ENCODE measurements at places on chromosomes 7 and 10.

- no peak for DNase-seq
These were observed 219.8 kb downstream of the AUTS2 start for GRCh38 chr7:69817841-69818635.

GRCh38 chr10:6847561-6847960 is 267.5 kb upstream of the PRKCQ start:
- no peak for DNase-seq

DNA sequence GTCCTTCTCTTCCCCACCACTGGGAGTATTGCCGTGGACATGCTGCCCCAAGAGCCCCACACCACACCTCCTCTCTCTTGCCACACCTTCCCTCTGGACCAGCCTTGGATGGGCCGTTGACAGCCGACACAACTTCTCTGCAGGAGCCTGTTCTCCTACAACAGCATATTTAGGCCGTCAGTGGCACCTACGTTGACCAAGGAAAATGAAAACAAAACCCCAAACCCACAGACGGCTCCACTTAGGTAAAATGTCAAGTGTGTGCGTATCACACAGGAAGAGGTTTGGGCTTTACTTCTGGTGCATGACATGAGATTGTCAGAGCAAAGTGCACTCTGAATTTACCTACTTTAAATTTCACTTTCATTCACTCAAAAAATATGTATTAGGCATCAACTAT is 246.6 kb downstream of the ZMYND11 start:
- DNase-seq = no peak

GRCh38 chr7:140232957-140233917 is 56.5 kb upstream of the KDM7A start:
- no peak for DNase-seq

- DNase-seq = no peak
These were observed 290.3 kb upstream of the VWC2 start for GRCh38 chr7:49483142-49483541.

DNA sequence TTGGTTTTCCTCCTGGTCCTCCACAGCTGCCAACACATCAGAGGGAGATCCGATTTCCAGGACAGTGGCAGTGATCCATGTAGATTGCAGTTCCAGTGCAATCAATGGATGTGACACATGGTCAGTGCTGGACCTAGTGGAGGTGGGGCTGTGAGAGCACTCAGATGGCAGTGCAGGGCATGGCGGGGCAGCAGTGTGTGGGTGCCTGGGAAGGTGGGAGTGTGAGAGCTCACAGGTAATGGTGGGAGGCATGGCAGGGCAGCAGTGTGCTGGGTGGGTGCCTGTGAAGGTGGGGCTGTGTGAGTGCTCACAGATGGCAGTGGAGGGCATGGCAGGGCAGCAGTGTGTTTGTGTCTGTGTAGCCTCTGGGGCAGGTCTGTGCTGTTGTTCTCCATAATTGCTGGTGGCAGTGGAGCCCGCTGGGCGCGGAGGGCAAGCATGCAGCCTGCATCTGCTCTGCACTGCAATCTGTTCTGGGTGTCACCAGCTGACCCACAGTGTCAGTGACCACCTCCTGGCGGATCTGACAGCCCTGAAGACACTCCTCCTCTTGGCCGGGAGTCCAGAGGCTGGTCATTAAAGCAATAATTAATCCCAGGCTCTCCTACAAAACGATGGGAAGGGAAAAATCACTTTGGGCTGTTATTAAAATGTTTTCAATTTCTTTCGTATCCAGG is 8.6 kb upstream of the ADARB2 start:
- no peak for DNase-seq

DNA sequence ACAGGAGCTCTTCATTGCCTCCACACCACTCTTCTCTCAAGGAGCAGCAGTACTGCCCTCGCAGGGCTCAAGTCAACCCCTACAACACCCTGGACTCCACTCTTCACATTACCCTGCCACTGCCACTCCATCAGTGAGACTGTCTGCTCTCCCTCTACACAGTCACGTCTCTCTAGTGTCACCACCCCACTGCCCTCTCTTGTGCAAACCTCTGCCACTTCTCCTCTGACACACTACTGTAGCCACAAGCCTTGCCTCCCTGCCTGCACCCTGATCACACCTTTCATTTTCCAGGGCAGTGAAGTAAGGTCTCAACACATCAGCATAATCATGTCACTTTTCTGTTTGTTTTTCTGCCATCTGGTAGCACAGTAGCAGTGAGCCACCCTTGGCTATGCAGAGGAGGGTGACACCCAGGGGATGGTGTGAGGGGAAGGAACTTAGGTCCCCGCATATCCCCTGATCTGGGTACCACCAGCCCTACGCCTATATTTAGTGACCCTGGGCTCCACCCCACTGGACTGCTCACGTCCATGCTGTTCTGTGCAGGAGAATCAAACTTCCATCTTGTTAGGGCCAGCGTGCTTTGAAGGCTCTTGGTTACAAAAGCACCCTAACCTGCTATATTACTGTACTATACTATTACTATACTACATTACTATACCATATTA is 1.6 kb downstream of the C10orf143 start:
- no peak for DNase-seq

- DNase-seq = no peak
These were observed 119.7 kb downstream of the JMJD1C start for GRCh38 chr10:63346015-63346441.

GRCh38 chr10:53469383-53469782 is 696.8 kb upstream of the MBL2 start:
- DNase-seq = no peak

- DNase-seq = no peak
These were observed 220.2 kb downstream of the EMX2 start for GRCh38 chr10:117762819-117763172.

- no peak for DNase-seq
These were observed 22.4 kb downstream of the NAMPT start for GRCh38 chr7:106262221-106262881.

- no peak for DNase-seq
These were observed 68.1 kb upstream of the PDGFA start for GRCh38 chr7:587767-588166.

DNA sequence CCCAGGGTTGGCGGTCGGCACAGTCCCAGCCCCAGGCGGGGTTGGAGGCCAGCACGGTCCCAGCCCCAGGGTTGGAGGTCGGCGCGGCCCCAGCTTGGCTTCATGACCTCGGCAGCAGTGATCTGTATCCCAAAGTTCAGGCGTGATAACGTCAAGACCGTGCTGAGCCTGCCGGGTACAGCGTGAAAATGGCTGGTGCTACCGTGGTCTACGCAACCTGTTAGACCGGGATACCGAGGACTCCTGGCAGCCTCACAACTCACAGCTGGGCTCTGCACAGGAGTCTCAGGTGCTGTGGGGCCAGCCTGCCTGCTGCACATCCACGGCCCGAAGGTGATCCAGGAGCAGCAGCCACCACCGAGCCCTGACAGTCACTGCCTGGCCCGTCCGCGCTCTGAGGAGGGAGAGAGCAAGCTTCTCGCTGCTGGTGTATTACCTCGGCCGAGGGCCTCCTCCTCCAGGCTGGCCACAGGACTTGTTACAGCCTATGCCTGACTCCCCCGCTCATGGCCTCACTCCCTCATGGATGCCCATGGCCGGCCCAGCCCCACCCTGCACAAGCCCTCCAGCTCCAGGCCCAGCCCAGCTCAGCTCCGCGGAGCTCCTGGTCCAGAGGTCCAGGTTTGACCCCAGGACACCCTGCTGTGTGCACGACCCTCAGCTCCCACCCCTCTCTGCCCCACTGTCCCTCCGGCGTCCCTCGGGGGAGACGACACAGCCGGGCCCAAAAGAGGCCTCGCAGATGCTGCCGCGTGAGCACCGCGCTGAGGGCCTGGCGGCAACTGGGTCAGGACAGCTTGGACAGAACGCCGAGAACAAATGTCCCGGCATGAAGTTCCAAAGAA is 156.0 kb downstream of the ELFN1 start:
- no peak for DNase-seq

DNA sequence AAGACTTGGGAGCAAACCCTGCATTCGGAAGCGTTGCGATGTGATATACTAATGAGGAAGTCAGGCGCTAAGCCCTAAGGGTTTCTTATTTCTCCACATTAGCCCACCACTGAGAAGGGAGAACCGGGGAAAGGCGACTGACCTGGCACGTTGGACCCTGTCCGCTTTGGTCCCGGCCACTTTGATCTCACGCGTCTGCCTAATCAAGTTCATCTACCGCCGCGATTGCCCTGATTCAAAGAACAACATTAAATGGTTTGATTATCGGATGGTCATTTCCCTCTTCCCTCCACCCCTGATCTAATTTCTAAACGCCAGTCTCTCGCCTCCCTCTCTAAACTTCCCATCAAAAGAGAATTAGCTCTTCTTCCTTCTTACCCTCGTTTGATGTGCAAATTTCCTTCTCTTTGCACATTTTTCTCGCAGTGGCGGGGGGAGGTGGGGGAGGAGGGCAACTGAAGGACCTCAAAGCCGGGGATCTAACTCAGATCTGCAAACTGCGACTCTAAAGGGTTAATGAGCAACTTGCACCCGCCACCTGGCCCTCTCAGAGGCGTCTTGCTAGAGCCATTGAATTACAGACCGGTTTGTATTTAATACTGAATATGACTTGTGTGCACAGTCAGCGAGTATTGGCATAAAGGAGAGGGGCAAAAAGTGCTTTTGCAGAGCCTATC is 687 bp upstream of the DKK1 start:
- no peak for DNase-seq

DNA sequence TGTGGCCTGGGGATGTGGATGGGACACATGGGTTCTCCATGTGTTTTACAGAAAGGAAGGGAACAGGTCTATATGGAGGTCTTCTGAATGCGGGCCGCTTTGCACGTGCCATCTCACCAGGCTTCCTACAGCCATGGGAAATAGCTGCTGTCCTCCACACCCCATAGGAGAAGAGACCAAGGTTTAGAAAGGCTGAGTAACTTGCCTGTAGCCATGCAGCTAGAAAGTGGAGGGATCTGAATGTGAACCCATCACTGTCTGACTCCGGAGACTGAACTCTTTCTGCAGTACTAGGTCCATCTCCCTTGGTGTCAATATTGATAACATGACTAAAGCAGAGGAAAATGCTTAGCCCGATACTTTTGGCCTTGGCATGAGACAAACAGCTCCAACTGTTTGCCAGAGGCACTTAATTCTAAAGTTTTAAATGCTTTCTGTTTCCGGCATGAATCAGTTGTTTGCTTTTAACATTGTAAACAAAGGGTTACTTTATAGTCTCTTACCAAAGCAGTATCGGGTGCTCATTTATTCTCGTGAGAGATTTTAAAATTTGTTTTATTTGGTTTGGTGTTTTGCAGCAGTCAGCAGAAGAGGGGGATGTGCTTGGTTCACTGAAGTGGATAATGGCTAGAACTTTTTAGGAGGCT is 64.8 kb upstream of the LOXL4 start:
- no peak for DNase-seq

- DNase-seq = no peak
These were observed 239.0 kb downstream of the DIP2C start for GRCh38 chr10:450463-450862.

- no peak for DNase-seq
These were observed 93.3 kb downstream of the FAM53B start for GRCh38 chr10:124650820-124651401.

GRCh38 chr10:18290651-18291313 is 150.6 kb downstream of the CACNB2 start:
- DNase-seq = no peak

GRCh38 chr10:84158061-84158460 is 15.5 kb upstream of the GPR15LG start:
- DNase-seq = no peak

DNA sequence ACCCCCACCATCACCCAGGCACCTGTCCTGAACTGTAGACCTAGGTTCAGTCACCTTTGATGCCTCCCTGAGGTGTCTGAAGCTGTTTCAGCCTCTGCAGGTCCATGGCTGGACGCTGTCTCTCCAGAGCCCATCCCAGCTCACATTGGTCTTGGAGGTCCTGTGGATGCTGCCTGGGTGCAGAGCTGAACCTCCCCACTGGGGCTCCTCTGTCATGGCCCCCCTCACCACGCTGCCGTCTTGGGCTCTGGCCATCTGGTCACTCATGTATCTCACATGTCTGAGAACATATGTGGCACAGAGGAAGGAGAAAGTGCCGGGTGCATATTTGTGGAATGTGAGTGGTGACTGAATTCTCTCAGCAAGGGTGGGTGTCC is 108.9 kb downstream of the NKX6-2 start:
- DNase-seq = no peak

GRCh38 chr7:123992913-123993518 is 39.9 kb downstream of the TMEM229A start:
- DNase-seq = no peak

DNA sequence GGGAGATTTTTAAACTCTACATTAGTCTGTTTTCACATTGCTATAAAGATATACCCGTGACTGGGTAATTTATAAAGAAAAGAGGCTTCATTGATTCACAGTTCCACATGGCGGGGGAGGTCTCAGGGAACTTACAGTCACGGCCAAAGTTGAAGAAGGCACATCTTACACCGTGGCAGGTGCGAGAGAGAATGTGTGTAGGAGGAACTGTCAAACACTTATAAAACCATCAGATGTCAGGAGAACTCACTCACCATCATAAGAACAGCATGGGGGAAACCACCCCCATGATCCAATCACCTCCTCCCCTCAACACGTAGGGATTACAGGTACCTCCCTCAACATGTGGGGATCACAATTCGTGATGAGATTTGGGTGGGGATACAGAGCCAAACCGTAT is 129.5 kb downstream of the FGFR2 start:
- DNase-seq = no peak

DNA sequence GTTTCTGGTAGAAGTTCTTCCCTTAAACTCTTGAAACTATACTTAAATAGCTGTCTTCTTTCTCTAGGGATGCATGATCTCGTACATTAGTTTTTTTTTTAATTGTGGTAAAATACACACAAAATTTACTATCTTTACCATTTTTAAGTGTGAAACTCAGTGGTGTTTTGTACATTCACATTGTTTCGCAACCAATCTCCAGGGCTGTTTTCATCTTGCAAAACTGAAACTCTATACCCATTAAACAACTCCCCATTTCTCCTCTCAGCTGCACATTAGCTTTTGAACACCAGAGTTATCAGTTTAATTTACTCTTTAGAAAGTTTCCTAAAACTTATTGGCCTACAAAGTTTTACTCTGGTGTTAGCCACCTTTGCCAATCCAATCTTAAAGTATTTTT is 45.5 kb upstream of the PRKAR2B start:
- no peak for DNase-seq

DNA sequence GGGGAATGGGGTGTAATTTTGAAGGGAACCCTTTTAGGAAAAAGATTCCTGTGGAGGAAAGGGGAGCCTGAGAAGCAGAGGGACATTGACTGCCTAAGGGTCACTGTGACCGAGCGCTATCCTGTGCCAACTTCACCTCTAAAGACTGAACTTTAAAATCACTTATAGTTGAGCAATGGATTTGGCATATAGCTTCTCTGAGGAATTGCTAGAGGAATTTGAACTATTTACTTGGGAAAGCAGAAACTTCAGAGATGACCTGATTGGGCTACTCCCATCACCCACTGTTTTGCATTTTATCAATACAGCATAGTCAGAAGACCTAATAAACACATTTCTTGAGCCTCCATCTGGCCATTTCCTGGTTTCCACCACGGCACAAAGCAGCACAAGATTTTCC is 23.7 kb upstream of the WNT16 start:
- DNase-seq = no peak

- no peak for DNase-seq
These were observed 96.7 kb upstream of the LAMB4 start for GRCh38 chr7:108226816-108227299.

GRCh38 chr7:50676740-50677637 is 105.7 kb downstream of the GRB10 start:
- DNase-seq = no peak

- DNase-seq = no peak
These were observed 9.2 kb downstream of the GDF2 start for GRCh38 chr10:47331491-47331890.

Measured in RPMI8226 (cell line).